ENCODE measurements at places on chromosomes 11 and 22.

GRCh38 chr11:9459667-9460321 lies 1.0 kb upstream of the ZNF143 start:
- DNase-seq, result peak; percentile 51

- no peak for DNase-seq
These were observed 40.3 kb downstream of the PARVG start for GRCh38 chr22:44220727-44221680.

DNA sequence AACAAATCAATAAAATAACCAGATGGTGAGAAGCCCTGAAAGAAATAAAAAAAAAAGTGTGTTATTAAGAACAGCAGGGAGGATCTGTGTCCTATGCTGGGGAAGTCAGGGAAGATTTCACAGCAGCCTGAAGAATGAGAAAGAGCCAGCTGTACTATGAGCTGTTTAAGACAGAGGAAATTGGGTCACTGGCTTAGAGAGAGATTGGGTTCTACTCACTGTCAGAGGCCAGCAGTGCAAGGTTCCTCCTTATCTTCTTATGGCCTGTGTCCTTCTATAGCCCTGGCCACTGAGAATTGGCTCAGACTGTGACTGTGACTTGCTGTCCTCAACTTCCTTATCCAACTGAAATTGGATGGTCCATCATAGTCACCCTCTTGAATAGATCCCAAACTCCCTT lies 54.8 kb upstream of the FDX1 start:
- DNase-seq, result no peak

DNA sequence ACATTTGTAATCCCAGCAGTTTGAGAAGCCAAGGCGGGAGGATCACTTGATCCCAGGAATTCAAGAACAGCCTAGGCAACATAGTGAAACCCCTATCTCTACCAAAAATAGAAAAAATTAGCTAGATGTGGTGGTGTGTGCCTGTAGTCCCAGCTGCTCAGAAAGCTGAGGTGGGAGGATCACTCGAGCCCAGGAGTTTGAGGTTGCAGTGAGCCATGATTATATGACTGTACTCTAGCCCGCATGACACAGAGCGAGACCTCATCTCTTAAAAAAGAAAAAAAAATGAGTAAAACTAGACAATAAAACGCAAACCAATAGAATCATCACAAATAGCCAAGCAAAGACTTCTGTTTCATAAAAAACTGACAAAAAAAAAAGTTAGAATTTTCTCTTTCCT lies 21.8 kb downstream of the NUCB2 start:
- DNase-seq, result no peak

DNA sequence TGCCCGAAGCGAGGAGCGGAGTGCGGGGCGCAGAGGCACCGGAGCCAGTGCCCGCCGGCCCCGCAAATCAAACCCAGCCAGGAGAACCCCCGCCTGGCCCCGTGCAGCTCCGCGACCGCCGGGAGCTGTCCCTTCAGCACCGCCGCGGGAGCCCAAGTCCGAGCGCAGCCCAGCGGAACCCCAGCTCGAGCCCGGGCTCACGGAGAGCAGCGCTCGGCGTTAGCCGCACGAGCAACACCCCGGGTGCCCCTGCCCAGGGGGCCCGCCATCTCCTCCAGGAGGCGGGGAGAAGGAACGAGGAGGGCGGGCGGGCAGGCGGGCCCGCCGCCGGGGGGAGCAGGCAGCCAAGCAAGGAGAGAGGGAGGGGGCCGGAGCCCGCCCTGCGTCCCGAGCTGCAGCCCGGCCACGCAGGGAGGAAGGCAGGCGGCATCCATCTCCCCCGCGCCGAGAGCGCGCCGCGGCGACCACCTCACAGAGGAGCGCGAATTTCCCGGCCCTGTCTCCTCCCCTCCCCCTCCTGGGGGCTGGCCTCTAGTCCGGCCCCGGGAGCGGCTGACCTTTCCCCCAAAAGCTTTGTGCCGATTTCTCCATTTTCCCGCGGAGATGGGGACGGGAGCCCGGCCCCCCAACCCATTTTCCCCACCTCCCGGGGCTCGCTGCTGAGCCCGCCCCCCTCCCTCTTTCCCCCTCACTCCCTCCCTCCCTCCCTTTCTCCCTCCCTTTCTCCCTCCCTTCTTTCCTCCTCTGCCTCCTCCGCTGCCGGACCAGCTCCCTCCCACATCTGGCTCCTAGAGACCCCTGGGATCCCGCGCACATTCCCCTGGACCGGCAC lies 621 bp downstream of the KCNC1 start:
- peak; percentile 38 for DNase-seq

Data from NCI-H1105 treated with DMSO at 0.1 percent for 48 hours (cell line).